ENCODE measurements at places on chromosomes 12 and 14.

- no peak for DNase-seq
These were observed 268.0 kb upstream of the NOS1 start for GRCh38 chr12:117629454-117629853.

DNA sequence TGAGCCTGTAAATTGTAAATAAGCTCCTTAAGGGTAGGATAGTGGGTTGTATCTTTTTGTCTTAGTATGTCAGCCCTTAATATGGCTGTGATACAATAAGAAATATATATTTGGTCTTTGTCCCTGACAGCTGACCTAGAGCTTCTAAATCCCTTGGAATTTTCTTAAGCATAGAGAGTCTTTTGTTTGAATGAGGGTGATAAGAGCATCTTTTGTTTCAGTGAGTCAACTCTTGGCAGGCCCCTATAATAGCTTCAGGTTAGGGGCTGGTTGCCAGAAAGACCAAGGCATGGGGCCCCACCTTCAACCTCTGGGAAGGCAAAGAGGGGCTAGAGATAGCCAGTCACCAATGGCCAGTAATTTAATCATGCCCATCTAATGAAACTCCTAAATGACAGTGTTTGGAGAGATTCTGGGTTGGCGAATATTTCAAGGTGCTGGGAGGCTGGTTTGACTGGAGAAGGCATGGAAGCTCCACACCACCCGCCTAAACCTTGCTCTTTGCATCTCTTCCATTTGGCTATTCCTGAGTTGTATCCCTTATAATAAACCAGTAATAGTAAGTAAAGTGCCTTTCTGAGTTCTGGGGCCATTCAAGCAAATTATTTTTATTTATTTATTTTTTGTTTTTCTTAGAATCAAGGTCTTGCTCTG is 10.5 kb downstream of the PALS1 start:
- DNase-seq: no peak

- no peak for DNase-seq
These were observed 3.5 kb upstream of the KCNK10 start for GRCh38 chr14:88326352-88327103.

DNA sequence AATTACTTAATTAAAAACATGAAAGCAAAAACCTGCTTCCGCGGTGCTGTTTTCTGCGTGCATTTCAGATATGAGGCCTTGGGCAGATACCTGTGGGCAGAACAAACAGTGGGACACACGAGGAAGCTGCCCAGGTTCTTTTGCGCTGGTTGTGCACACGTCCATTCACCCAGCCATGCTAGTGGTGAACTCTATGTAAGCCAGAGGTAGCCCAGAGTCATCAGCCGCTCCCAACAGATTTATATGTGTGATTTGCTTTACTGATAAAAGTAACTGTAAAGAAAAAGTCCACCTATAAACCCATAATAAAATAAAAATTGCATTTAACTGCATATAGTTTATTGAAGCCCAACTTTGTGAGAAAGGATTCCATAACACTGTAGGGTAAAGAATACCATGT is 47.1 kb upstream of the TMEM260 start:
- DNase-seq: no peak

DNA sequence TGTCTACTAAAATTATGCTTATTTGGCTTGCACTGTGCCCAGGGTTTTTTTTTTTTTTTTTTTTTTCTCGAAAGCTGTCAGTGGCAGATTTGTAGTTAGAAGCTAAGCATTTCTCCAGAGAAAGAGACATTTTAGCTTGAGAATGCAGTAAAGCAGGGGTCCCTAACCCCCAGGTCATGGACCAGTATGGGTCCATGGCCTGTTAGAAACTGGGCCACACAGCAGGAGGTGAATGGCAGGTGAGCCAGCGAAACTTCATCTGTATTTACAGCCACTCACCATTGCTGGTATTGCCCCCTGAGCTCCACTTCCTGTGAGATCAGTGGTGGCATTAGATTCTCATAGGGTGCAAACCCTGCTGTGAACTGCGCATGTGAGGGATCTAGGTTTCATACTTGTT is 73.7 kb downstream of the TMTC2 start:
- DNase-seq: no peak

GRCh38 chr12:116677202-116677661 is 60.6 kb downstream of the SPRING1 start:
- DNase-seq: no peak

DNA sequence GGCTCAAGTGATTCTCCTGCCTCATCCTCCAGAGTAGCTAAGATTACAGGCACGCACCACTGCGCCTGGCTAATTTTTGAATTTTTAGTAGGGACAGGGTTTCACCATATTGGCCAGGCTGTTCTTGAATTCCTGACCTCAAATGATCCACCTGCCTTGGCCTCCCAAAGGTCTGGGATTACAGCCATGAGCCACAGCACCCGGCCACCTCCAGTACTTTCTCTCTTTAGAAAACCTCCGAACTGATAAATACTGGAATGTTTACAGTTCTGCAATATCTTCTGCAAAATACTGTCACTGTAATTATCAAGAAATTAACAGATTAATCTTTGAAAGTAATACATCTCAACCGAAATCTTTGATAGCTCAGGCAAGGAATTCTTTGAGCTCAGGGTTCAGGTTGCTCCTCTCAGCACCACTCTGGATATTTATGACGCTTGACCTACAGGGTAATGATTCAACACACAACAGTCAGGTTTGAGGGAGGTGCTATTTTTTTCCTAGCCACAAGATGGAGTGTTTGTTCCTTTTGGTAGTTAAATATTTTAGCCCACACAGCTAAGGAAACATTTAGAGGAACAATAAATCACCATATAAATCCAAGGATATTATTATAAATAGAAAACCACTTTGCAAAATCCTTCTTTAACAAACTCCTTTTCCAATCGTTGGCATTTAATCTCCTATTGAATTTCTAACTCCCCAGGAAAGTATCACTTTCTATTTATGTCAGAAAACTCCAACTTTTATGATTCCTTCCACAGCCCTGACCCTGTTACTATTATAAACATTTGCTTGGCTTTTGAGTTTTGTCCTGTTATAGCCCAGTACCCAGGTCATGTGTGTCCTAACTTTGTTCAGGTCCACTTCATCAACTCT is 48.6 kb upstream of the GTF2A1 start:
- DNase-seq: no peak

- no peak for DNase-seq
These were observed 14.7 kb upstream of the NCOR2 start for GRCh38 chr12:124582108-124582424.

DNA sequence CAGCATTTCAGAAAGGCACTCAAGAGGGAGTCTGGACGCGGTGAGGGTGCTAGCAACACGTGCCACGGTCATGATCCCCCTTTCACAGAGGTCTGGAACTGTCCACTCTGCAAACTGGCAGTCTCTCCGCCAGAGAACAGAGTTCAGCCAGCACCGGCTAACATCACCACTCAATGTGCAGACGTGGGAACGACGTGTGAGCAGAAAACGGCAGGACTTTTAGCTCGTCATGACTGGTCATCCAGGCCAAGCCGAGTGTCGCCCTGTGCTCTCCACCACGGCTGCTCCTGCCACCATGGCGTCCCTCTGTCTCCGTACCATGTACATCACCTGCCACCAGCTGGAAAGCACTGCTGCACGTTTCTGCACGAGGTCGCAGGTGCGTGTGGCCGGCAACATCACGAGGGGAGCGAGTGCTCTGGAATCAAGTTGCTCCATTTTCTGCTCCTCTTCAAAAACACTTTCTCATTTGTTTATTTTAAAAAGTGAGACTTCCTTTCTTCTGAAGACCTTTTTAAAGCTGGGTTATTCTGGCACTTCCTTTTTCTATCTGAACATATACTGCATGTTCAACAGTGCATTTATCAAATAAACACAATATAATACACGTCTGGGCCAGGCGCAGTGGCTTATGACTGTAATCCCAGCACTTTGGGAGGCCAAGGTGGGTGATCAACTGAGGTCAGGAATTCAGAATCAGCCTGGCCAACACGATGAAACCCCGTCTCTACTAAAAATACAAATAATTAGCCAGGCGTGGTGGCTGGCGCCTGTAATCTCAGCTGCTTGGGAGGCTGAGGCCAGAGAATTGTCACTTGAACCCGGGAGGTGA is 28.0 kb downstream of the SLC15A4 start:
- no peak for DNase-seq

DNA sequence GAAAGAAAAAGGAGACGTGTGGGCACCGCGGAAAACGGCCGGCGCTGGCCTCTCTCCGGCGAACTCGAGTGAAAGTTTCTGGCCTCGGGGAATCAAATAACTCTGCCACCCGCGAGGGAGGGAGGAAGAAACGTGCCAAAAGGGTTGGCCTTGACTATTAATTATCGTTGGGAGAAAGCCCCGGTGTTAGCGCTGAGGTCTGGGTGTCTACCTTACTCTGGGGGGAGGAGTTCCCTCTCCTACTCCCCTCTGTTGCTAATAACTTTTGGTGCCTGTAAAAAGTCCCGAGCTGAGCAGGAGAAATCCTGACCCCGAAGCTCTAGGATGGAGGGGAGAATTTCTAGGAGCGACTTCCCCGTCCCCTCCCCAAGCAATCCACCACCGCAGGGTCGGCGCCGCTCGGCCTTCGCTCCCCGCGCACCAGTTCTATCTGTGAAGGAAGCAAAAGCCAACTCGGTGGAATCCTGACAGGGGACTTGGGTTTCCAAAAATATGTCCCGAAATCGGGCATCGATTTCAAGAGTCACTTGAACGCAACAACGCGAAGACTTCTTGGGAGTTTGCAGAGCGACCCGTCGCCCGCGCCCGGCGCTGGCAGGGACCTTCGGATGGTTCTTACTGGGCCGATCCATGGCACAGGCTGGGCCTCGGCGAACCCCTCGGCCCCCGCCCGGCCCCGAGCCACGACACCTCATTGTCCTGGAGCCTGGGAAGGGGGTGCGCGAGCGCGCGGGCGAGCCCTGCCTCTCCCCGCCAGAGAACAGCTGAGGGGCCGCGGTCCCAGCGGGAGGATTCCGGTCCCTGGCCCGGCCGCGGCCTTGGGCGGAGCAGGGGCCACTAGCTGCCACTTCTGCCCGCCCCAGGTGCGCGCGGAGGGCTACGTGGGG is 1.7 kb downstream of the OTX2 start:
- DNase-seq: no peak

DNA sequence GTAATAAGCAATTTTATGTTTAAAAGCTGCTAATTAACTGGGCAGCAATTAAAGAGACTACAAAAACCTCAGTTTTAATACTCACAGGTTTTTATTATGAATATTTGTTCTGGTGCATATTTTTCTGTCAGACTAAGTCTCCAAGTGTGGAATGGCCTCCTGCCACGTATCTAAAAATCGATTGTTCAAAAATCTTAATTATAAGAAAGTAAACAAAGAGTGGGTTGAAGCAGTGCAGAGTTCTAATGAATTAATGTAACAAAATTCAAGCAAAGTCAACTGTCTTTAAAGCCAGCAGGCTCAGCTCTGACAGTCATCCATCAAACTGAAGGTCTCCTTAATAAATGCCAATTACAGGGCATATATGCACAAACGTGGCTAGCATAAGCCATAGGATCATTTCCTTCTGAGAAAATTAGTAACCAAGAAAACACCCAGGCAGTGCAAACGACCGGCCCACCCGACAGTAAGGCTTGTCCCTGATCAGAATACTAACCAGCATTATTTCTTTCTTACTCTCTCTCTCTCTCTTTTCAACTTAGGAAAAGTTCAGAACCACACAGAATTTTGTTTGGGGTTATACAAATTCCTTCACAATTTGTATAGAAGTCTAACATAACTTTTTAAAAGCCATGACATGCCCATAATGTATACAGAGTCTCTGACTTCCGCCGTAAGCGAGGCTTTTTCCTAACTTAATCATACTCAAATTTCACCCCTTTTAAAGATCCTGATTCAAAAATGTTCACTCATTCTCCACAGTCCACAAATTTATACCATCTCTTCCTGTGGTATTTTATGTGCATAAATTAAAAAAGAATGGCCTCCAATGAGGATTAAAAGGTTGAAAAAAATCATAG is 83.8 kb downstream of the SLC25A21 start:
- DNase-seq: no peak

- peak; percentile 38 for DNase-seq
These were observed at the start of gene IL23A for GRCh38 chr12:56338308-56339157. IL23A (plus strand) TSS chr12:56338884; CDS start chr12:56339045, 161 bp downstream.

- DNase-seq: no peak
These were observed 6.5 kb downstream of the NAB2 start for GRCh38 chr12:57095440-57095839.

GRCh38 chr12:108686780-108687179 is 44.5 kb downstream of the CORO1C start:
- no peak for DNase-seq

- no peak for DNase-seq
These were observed 397.7 kb upstream of the PRICKLE1 start for GRCh38 chr12:42987216-42987650.

GRCh38 chr14:90519262-90519920 is 122.6 kb downstream of the CALM1 start:
- DNase-seq: no peak

- no peak for DNase-seq
These were observed 2.1 kb upstream of the NIN start for GRCh38 chr14:50832935-50833630.

DNA sequence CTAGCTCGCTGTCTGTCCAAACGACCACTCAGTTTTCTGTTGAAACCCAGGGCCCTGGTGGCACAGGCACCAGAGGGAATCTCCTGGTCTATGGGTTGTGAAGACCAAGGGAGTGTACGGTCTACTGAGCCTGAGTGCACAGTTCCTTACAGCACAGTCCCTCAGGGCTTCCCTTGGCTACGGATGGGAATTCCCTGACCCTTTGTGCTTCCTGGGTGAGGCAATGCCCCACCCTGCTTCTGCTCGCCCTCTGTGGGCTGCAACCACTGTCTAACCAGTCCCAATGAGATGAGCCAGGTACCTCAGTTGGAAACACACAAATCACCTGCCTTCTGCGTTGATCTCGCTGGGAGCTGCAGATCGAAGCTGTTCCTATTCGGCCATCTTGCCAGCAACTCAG is 22.6 kb downstream of the GPHN start:
- no peak for DNase-seq

- no peak for DNase-seq
These were observed 65.8 kb upstream of the NOS1 start for GRCh38 chr12:117427211-117427610.

- DNase-seq: no peak
These were observed 12.5 kb downstream of the PCNX1 start for GRCh38 chr14:70919774-70920173.

- DNase-seq: no peak
These were observed 109.4 kb downstream of the SLC38A1 start for GRCh38 chr12:46159309-46159901.

DNA sequence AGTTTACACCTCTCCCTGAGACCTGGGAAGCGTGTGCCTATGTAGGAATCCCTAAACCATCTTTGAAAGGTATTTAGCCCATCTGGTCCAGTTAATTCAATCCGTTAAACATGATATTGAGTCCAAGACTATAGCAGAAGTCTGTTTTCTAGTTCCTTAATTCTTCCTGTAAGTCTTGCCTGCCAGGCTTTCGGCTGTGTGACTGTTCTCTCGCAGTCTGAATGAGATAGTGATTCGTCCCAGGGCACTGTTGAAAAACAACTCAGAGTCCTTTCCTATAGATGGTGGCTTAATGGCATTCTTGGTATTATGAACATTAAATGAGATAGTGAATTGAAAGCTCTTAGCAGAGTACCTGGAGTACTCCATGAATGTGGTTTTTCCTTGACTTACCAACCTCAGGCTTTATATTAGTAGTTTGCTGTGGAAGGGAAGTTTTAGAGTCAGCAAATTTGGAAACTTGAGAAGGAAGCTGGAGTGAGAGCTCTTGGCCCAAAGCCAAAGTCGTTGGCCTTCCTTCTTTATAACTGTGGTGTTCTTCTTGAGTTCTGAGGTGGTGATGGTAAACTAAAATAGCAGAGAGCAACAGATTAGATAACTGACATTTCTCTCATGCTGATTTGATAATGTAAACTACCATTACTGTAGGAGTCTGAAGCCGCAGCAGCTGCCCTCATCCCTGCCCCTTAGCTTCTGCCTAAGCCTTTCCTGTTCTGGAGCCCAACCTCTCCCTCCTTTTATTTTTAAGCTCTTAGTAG is 76.5 kb downstream of the TGFB3 start:
- DNase-seq: no peak

All from central memory CD8-positive, alpha-beta T cell (primary cell).